ENCODE measurements at places on chromosomes 7 and 10.

DNA sequence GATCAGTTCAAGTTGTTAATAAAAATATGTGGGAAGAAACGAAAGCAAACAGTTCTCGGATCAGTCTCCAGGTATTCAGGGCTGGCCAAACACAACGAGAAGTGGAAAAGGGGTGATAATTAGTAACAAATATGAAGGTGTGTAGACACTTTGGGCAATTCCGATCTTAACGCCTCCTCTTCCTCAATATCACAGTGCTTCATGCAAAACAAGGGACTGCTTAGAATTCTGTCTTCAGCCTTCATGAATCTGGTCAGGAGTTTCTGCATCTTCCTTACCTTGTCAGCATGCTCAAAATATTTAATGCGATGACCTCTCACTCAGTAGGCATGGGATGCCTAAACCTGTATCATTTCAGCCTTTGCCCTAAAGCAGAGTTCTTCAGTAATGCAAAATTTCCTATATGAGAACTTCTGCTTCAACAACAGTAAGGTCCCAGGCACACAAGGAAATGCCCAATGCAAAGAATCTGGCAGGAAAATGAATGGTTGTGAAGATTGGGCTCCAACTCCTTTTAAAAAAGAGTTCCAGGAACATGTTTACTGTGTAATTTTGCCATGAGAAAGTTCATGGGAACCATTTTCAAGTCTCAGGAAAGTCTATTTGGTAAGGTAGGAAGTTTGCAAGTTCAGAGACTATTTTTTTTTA lies 23.4 kb upstream of the VAX1 start:
- no peak for DNase-seq

DNA sequence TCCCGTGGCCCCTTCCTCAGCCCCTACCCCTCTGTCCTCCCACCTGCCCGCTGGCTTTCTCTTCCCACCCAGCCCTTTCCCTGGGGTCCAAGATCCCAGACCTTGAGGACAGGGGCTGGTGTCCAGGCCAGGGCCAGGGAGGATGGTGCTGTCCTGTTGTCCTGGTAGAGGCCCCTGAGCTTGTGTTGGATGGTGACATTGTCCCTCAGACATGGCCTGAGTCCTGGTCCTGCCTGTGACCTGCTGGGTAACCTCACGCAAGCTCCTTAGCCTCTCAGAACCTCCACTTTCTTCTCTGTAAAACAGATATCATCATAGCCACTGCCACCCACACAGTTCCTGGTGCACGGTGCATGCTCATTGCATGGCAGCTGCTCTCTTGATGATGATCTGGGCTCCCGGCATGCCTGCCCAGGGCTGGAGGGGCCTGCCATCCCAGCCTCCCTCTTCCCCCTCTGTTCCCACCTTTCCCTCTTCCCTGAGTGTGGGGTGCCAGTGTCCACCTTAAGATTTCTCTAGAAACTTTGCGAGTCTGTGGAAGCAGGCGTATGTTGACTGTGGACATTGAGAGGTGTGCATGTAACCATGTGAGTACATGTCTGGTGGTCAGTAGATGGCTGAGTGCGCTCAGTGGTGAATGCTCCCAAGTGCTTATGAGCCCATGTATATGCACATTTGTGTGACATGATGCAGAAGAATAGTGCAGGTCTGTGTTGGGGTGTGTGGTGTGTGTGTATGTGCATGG lies 60.4 kb downstream of the NEURL1 start:
- DNase-seq = no peak

- DNase-seq = no peak
Measured at GRCh38 chr10:10663622-10664021, 354.1 kb upstream of the CELF2 start.

GRCh38 chr7:22138106-22138505 lies 192.4 kb upstream of the CDCA7L start:
- no peak for DNase-seq

DNA sequence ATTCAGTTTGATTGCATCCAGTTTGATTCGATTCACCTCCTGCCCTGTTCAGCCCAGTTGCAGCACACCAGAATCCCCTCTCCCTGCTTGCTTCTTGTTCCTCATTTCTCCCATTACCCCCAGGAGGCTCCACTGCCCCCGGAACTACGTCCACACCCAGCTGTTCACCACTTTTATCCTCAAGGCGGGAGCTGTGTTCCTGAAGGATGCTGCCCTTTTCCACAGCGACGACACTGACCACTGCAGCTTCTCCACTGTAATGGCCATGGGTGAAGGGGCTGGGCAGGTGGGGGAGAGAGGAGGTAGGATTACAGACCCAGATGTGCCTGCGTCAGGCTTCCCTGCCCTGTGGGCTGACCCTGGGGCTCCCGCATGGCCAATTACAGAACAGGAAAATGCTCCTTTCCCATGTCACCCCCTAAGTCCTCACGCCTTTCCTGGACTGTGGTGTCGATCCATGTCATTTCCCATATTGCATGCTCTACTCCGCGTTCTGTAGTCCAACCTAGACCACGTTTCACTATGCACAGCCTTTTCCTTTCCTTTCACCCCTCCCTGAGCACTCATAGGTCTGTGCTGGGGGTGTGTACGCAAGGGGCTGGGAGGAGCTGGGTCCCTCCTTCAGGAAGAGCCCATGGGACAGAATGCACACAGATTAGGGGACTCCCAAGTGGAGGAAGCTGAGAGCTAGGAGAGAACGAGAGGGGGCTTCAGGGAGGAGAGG lies 8.2 kb downstream of the GHRHR start:
- DNase-seq = no peak

- DNase-seq = no peak
Measured at GRCh38 chr10:3350205-3350604, 177.6 kb upstream of the PITRM1 start.

- no peak for DNase-seq
Measured at GRCh38 chr7:73992101-73992562, 35.8 kb upstream of the ELN start.

DNA sequence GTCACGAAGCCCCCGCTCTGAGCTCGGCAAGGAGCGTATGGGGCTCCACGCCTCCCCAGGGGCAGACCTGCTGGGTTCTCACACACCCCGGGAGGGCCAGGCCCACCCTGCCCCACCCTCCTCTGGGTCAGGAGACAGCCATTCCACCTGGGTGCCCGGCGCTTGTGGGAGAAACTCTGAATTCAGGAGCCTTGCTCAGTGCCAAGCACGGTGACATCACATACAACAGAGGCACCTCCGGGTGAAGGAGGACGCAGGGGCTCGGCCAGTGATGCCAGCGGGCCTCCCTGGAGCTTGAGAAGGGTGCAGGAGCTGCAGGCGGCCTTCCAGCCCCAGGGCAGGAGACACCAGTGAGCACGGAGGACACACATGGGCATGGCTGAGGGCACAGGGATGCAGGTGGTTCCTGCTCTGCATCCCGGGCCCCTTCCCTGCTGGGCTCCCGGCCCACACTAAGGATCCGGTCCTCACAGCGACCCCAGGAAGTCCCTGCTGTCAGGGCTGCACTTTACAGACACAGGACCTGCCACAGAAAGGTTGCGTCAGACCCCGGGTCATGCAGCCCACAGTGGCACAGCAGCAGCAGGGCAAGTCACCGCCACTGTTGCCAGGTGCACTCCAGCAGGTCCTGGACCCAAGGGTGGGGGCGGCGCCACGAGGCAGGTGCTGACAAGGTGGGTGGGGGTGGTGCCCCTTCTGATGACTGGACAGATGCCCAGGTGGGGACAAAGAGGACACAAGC lies 108.0 kb downstream of the MAD1L1 start:
- no peak for DNase-seq

DNA sequence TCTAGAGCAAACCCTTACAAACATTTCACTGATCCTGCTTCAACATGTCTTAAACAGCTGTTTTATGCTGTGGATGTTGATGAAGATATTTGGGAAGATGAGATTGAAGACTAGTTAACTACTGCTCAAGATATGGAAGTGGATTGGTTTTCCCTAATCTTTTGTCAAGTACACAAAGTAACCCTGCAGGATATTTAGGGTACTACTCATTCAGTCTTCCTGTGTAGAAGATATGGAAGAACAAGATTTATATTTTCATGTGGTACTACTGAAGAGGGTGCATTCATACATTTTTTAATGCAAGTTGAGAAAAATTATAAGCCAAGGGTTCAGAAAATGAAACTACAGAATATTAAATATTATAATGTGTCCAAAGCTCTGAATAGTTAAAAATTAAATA lies 18.3 kb upstream of the TMEM140 start:
- DNase-seq = no peak

- no peak for DNase-seq
Measured at GRCh38 chr10:11238893-11239292, 221.2 kb downstream of the CELF2 start.

DNA sequence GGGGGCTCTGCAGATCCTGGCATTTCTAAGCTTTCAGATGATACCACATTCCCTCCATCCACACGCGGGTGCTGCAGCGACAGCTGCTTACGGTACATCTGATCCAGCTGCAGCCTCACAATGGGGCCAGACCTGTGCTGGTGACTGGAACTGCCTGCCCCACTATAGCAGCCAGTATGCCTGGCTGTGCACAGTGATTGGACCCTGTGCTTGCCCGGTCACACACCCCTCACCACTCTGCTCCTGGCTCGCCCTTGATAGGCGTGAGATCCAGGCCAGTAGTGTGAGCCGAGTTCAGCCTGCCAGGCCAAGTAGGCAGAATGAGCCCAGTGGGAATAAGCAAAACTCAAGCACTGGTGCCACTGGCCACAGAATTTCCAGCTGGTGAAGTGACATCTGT lies 164.8 kb downstream of the NRBF2 start:
- DNase-seq = no peak

DNA sequence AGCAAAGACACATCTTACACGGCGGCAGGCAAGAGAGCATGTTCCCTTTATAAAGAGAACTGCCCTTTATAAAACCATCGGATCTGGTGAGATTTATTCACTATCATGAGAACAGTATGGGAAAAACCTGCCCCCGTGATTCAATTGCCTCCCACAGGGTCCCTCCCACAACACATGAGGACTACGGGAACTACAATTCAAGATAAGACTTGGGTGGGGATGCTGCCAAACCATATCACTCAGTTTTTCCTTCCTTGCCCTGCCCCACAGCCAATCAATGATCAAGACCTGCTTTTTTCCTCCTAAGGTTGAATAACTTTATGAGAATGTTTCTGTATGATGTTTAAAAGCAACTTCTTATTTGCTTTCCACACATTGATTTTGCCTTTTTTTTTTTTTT lies 3.1 kb upstream of the PTPRE start:
- no peak for DNase-seq

GRCh38 chr7:13541326-13541725 lies 448.1 kb downstream of the ETV1 start:
- no peak for DNase-seq

DNA sequence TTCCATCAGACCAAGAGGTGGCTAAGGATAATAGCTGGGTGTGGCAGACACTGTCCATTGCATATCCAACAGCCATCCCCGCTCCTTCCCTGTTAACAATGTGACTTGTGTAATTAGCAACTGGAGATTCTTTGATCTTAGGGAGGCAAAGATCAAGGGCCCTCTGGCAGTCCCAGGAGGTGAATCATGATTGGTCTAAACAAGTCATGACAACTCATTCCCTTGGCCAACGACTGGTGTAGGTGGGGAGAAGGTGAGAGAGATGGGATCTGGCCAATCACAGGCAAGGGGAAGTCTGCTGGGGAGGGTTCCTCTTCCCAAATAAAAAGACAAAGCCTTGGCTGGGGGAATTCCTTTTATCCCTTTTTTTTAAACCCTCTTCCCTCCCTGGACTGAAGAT lies 46.2 kb upstream of the COMTD1 start:
- DNase-seq = no peak

DNA sequence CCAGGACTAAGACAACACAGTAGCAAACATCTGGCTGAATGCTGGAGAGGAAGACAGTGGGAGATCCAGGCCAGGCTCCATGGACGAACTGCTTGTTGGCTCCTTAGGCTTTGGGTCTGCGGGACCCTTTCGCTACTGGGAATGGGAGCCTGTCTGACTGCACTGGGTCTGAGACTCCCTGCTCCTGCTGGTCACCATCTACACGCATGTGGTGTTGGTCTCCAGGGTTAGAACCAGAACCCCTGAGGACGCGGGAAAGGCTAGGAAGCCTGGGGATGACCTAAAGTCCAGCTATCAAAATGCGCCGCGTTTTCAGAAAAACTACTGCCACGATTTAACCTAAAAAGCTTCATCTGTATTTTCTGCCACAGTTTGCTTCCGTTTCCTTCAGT lies 817 bp upstream of the DNAJB6 start:
- DNase-seq = no peak

DNA sequence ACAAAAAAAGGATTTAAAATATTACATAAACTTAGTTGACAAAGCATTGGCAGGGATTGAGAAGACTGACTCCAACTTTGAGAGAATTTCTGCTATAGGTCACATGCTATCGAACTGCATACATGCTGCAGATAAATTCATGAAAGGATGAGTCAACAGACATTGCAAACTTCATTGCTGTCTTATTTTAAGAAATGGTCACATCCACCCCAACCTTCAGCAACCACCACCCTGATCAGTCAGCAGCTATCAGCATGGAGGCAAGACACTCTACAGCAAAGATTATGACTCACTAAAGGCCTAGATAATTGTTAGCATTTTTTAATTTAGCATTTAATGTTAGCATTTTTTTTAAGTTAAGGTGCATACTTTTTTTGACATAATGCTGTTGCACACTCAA lies 73.6 kb downstream of the AGK start:
- DNase-seq = no peak

Data from RPMI8226 (cell line).